ENCODE measurements at places on chromosomes 11 and 22. TPM values are rescaled to one million over a fixed set of nuclear protein-coding genes. Genes with fewer than 3 reads are reported as not detected.

The TMEM45B gene
- total RNA-seq = 0.38 TPM

The ADORA2A gene
- 77.4 TPM for total RNA-seq

The MLC1 gene
- total RNA-seq = 2.4 TPM

The ENTHD1 gene
- total RNA-seq = 0.85 TPM

DNA sequence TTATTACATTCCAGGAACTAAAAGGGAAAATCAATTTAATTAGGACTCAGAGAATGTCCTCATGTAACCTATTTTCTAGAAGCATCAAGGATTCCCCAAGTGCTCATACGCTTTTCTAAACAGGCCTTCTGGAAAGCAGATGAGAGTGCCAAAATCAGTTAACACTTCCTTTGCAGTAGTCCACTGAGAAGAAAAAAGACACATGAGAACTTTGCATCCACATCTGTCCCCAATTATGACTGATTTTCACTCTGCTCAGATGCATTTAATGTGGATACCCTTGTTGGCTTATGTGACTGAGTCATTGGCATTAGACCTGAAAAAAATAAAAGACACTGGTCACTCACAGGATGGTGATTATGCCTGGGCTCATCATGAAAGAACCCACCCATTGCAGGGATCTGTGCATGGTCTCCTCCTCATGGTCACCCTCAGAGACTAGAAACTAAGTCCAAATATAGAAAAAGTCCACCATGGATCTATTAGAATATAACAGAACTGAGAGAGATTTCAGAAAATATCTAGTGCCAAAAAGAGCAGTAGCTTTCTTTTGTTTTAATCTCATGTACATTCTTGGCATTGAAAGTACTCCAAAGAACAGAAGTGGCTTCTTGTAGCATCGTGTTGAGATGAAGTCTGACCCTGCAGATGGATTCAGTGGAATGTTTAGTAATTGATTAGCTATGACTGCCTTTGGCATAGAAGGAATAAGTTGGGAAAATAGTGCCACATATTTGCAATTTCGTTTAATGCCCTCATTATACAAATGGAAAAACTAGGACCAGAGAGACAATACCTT, 48.8 kb upstream of the FIBIN start:
- DNase-seq = no peak
- no peaks in the 10 kb centered on the region for H3K4me1 ChIP-seq
- H3K27me3 ChIP-seq = no peaks in the 10 kb centered on the region
- H3K27ac ChIP-seq = no peak overlapping the region
- H3K4me3 ChIP-seq = no peak overlapping the region
- H3K36me3 ChIP-seq = no peaks in the 10 kb centered on the region

- no peaks in the 10 kb centered on the region for H3K27me3 ChIP-seq
- no peak for DNase-seq
- H3K36me3 ChIP-seq = no peaks in the 10 kb centered on the region
- no peaks in the 10 kb centered on the region for H3K4me1 ChIP-seq
Measured at GRCh38 chr11:35951680-35952079, 7.8 kb downstream of the LDLRAD3 start.

DNA sequence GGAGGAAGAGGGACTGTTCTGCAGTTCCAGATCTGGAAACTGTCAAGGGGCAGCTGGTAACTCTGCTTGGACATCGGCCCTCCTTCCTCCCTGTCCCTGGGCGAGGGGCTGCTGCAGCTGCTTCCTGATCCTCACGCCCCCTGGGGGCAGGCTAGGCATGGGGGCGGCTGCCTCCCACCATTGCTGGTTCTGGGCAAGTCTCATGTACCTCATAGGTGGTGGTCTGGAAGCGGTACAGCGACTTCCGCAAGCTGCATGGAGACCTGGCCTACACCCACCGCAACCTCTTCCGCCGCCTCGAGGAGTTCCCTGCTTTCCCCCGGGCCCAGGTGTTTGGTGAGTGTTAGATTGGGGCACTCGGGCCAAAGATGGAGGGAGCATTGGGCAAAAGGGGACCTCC, 5.0 kb downstream of the SNX15 start:
- H3K36me3 ChIP-seq = peaks cover 20% of the 10 kb centered on the region
- H3K27me3 ChIP-seq = no peaks in the 10 kb centered on the region
- no peak overlapping the region for H3K27ac ChIP-seq
- no peak for DNase-seq
- no peak overlapping the region for H3K4me3 ChIP-seq

DNA sequence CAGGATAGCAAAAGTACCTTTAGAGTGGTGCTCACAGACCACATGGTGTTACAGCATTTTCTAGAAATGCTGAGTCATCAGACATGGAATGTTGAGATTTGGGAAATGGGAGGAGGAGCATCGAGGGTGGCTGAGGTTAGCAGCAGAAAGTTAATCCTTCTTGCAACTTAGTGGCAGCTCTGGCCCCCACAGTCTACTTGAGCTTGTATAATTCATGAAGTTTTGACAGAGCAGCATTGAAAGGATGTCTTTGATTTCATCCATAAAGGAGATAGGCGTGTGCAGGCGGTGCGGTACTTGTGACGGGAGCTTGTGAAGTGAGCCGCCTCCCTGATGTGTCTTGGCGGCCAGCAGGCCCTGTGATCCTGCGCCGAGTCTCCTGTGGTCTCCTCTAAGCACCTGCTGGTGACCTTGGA, 330.5 kb downstream of the TBC1D22A start:
- no peak overlapping the region for H3K4me3 ChIP-seq
- no peak for DNase-seq
- no peaks in the 10 kb centered on the region for H3K4me1 ChIP-seq

DNA sequence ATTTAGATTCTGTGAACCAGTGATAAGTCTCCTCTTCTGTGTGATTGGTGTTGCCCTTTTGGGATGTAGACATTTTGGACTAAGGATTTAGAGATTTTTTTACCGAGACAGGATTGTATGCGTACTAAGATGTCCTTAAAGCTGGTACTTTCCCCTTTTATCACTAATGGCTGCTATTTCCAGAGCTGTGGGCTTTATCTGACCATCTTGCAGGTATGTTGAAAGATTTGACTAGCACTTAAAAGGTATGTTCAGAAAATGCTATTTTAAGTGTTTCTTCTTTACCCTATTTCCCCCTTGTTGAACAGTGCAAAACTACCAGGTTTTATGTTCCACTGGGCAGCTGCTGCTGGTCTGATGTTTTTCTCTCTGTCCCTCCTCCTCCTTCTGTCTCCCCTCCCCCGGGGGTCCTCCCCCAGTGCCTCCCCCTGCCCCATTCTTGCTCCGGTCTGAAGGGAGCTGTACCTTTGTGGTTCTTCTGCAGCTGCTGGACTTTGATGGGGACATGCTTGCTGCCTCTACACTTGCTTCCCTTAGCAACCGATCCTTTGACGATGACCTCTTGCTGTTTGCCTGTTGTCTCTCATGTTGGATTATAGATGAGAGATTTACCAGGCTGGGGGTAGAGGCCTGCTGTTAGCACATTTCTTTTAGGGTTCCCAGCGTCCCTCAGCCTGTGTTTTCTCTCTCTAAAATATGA, 59.6 kb downstream of the ZNRF3 start:
- H3K27me3 ChIP-seq = peaks cover 60% of the 10 kb centered on the region
- no peaks in the 10 kb centered on the region for H3K36me3 ChIP-seq
- H3K4me1 ChIP-seq = no peaks in the 10 kb centered on the region
- no peak overlapping the region for H3K4me3 ChIP-seq
- DNase-seq = no peak

- H3K27ac ChIP-seq = no peak overlapping the region
- no peaks in the 10 kb centered on the region for H3K4me1 ChIP-seq
- H3K27me3 ChIP-seq = no peaks in the 10 kb centered on the region
- no peak overlapping the region for H3K4me3 ChIP-seq
- H3K36me3 ChIP-seq = no peaks in the 10 kb centered on the region
Measured at GRCh38 chr11:71065841-71066240, 186.5 kb downstream of the SHANK2 start.

GRCh38 chr22:31492151-31492550, 2.5 kb upstream of the EIF4ENIF1 start:
- H3K4me3 ChIP-seq = no peak overlapping the region
- H3K36me3 ChIP-seq = no peaks in the 10 kb centered on the region
- DNase-seq = no peak
- peaks cover 9% of the 10 kb centered on the region for H3K4me1 ChIP-seq

- no peaks in the 10 kb centered on the region for H3K27me3 ChIP-seq
- peaks cover 36% of the 10 kb centered on the region for H3K4me1 ChIP-seq
- peaks cover 22% of the 10 kb centered on the region for H3K36me3 ChIP-seq
- no peak for DNase-seq
Measured at GRCh38 chr22:31944700-31945442, 536 bp downstream of the YWHAH start.
